ENCODE measurements at places on chromosomes 7 and 10. TPM values are rescaled to one million over a fixed set of nuclear protein-coding genes. Genes with fewer than 3 reads are reported as not detected.

CYP2C19 gene
- polyA plus RNA-seq: not detected

GPC2 gene
- polyA plus RNA-seq: 1.2 TPM

SLC16A9 gene
- polyA plus RNA-seq: 143 TPM

STARD3NL gene
- 17.6 TPM for polyA plus RNA-seq

GIMAP7 gene
- polyA plus RNA-seq: 39.3 TPM

ACSM6 gene
- polyA plus RNA-seq: not detected

CABCOCO1 gene
- 2.5 TPM for polyA plus RNA-seq

CSGALNACT2 gene
- 5.8 TPM for polyA plus RNA-seq

GCK gene
- 2.1 TPM for polyA plus RNA-seq

XRCC2 gene
- 0.40 TPM for polyA plus RNA-seq

RET gene
- polyA plus RNA-seq: 24.3 TPM

RADIL gene
- 2.8 TPM for polyA plus RNA-seq

DNA sequence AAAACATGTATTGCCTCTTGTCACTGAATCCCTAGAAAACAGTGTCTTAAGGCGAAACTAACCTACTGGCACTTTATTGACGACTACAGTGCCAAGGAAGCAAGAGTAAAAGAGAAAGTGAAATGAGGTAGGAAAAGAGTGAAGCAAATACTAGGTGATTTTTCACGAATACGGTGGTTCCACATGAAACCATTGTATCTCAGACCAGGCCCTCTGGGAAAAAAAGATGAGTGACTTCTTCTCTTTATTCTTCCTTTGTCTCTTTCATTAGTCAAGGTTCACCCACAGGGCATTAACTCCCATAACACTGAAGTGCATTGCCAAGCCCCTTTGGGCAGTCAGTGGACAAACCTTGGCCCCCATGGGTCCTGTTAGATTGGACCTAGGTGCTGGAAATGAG lies 16.2 kb upstream of the MACC1 start:
- H3K36me3 ChIP-seq: no peaks in the 10 kb centered on the region
- peaks cover 6% of the 10 kb centered on the region for H3K4me1 ChIP-seq
- no peak overlapping the region for H3K27ac ChIP-seq
- no peaks in the 10 kb centered on the region for H3K27me3 ChIP-seq
- no peak overlapping the region for H3K4me3 ChIP-seq
- no peak for DNase-seq

DNA sequence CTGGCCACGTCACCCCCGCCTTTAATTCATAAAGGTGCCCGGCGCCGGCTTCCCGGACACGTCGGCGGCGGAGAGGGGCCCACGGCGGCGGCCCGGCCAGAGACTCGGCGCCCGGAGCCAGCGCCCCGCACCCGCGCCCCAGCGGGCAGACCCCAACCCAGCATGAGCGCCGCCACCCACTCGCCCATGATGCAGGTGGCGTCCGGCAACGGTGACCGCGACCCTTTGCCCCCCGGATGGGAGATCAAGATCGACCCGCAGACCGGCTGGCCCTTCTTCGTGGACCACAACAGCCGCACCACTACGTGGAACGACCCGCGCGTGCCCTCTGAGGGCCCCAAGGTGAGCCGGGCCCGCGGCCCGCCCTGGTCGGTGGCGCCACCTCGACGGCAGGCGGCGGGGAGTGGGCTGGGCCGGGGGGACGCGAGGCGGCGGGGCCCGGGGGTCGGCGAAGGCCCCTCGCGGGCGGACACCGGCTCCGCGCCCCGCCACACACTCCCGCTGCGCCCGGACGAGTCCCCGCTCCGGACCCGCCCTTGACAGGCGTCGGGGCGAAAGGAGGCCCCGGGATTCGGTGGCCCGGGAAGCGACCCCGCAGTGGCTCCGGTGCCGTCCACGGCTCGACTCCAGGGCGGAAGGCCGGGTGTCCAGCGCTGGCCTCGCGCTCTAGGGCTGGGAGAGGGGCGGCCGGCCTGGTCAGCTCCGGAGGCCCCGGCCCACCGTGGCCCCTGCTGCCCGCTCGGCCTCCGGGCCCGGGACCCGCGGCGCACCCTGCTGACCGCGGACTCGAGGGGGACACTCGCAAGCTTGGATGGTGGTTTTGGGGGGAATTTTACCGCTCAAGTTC lies 557 bp downstream of the BAG3 start:
- peak overlapping the region; percentile 20 for H3K4me3 ChIP-seq
- DNase-seq: no peak
- no peaks in the 10 kb centered on the region for H3K36me3 ChIP-seq
- H3K27ac ChIP-seq: peak overlapping the region; percentile 91
- H3K4me1 ChIP-seq: peaks cover 14% of the 10 kb centered on the region
- no peaks in the 10 kb centered on the region for H3K27me3 ChIP-seq

DNA sequence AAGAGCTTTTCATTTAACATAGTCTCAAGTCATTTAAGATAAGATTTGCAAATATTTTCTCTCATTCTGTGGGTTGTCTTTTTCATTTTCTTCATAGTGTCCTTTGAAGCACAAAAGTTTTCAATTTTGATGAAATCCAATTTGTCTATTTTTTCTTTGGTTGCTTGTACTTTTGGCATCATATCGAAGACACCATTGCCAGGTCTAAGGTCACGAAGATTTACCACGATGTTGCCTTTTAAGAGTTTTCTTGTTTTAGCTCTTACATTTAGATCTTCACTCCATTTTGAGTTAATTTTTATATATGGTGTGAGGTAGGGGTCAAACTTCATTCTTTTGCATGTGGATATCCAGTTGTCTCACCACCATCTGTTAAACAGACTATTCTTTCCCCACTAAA lies 34.7 kb downstream of the TMEM270 start:
- no peak overlapping the region for H3K4me3 ChIP-seq
- H3K27ac ChIP-seq: no peak overlapping the region
- no peaks in the 10 kb centered on the region for H3K4me1 ChIP-seq
- no peak for DNase-seq

- no peak for DNase-seq
- no peaks in the 10 kb centered on the region for H3K36me3 ChIP-seq
- peaks cover 3% of the 10 kb centered on the region for H3K4me1 ChIP-seq
Measured at GRCh38 chr10:86385806-86386205, 19.2 kb upstream of the GRID1 start.

DNA sequence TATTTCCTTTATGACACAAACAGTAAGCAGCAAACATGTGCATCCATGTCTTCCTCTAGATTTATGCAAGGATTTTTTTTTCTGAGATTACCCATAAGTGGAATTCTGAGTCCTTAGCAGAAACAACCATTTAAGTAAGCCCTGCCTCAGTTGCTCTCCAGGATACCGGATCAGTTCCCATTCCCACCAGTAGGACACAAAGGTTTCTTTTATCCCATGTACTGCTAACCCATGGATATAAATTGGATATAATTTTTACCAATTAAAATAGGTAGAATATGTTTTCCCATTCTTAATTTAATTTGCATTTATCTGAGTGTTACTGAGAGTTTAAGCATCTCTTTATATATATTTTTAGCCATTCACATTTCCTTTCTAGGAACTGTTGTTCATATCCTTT lies 280.9 kb downstream of the FGFR2 start:
- H3K4me1 ChIP-seq: no peaks in the 10 kb centered on the region
- DNase-seq: no peak
- H3K27ac ChIP-seq: no peak overlapping the region
- H3K36me3 ChIP-seq: no peaks in the 10 kb centered on the region
- H3K4me3 ChIP-seq: no peak overlapping the region
- H3K27me3 ChIP-seq: no peaks in the 10 kb centered on the region

GRCh38 chr7:50416527-50417182 lies 33.5 kb downstream of the FIGNL1 start:
- no peak overlapping the region for H3K4me3 ChIP-seq
- no peak overlapping the region for H3K27ac ChIP-seq
- no peaks in the 10 kb centered on the region for H3K4me1 ChIP-seq
- H3K27me3 ChIP-seq: no peaks in the 10 kb centered on the region

GRCh38 chr7:66250711-66251110 lies 45.6 kb downstream of the TPST1 start:
- H3K4me1 ChIP-seq: peaks cover 4% of the 10 kb centered on the region
- no peak overlapping the region for H3K27ac ChIP-seq
- DNase-seq: no peak
- H3K4me3 ChIP-seq: no peak overlapping the region

DNA sequence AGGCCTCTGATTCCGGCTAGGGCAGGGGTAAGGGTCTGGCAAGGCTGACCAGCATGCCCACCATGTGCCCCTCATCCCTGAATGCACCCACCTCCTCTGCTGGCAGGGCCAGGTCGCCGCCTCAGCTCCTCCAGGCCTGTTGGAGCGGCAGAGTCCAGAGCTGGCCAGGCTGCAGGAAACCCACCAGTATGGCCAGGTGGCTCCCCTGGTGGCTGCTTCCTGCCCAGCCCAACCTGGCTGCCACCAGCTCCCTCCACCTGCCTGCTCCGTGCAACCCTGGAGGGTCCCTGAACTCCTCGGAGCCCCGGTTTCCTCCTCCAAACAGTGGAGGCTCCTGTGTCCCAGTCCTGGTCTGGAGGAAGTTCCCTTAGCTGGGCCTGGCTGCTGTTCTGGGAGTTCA lies 39.6 kb downstream of the MICALL2 start:
- no peaks in the 10 kb centered on the region for H3K4me1 ChIP-seq
- peaks cover 8% of the 10 kb centered on the region for H3K27me3 ChIP-seq
- no peak for DNase-seq
- H3K4me3 ChIP-seq: no peak overlapping the region
- H3K36me3 ChIP-seq: no peaks in the 10 kb centered on the region

- no peak for DNase-seq
- no peak overlapping the region for H3K27ac ChIP-seq
- no peaks in the 10 kb centered on the region for H3K36me3 ChIP-seq
- H3K27me3 ChIP-seq: no peaks in the 10 kb centered on the region
- H3K4me3 ChIP-seq: no peak overlapping the region
Measured at GRCh38 chr10:131043039-131043691, 268.4 kb downstream of the TCERG1L start.

DNA sequence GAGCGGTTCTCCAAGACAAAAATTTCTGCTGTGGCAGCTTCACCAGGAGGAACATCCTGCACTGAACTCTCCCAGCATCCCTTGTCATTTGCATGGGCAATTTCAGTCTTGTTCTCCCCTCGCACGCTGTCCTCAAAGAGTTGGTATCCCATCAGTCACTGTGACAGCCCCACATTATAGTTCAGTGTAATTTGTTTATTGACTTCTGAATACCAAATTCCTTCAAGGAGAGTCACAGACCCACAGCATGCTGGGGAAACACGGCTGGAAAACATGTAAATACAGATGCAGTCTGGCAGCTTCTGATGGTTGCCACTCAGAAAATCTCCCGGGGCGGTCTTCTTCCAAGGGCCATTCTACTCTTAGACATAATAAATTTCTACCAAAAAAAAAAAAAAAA lies 151.0 kb upstream of the NEBL start:
- H3K36me3 ChIP-seq: no peaks in the 10 kb centered on the region
- DNase-seq: no peak
- no peaks in the 10 kb centered on the region for H3K27me3 ChIP-seq
- H3K27ac ChIP-seq: no peak overlapping the region

DNA sequence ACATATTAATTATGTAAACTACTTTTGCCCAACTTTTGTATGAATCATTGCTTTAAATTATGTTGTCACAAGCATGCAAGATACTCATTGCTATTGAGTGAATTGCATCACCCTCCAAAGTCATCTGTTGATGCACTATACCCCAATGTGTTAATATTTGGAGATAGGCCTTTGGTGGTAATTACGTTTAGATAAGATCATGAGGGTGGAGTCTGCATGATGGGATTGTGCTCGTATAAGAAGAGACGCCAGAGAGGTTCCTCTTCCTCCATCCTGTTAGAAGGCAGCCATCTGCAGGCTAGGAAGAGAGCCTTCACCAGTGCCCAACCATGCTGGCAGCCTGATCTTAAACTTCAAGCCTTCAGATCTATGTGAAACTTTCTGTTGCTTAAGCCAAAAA lies 95.3 kb upstream of the MAGI2 start:
- no peaks in the 10 kb centered on the region for H3K36me3 ChIP-seq
- no peaks in the 10 kb centered on the region for H3K4me1 ChIP-seq
- no peak overlapping the region for H3K4me3 ChIP-seq
- DNase-seq: no peak
- H3K27ac ChIP-seq: no peak overlapping the region

- no peak for DNase-seq
- no peak overlapping the region for H3K27ac ChIP-seq
Measured at GRCh38 chr7:55185321-55185802, 166.5 kb downstream of the EGFR start.

GRCh38 chr7:138483531-138483930 lies 23.5 kb downstream of the TRIM24 start:
- no peaks in the 10 kb centered on the region for H3K36me3 ChIP-seq
- H3K27me3 ChIP-seq: no peaks in the 10 kb centered on the region
- no peak overlapping the region for H3K27ac ChIP-seq
- no peak overlapping the region for H3K4me3 ChIP-seq
- no peak for DNase-seq

- H3K27ac ChIP-seq: no peak overlapping the region
- no peaks in the 10 kb centered on the region for H3K27me3 ChIP-seq
- H3K36me3 ChIP-seq: no peaks in the 10 kb centered on the region
- DNase-seq: no peak
Measured at GRCh38 chr10:70843333-70843732, 27.6 kb downstream of the SGPL1 start.

DNA sequence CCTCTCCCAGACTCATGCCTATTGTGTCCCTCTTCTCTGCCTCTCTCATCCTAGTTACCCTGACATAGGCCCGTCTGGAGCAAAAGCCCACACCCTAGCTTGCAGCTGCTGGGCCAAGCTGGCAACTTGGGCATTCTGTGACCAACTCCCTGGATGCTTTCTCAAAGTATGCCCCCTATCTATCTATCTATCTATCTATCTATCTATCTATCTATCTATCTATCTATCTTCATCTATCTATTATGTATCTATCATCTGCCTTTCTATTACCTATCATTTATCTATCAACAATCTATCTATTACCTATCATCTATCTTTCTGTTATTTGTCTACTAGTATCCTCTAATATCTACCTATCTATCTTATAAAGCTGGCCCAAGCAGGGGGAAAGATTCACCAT lies 45.4 kb upstream of the COL13A1 start:
- no peak overlapping the region for H3K27ac ChIP-seq
- H3K36me3 ChIP-seq: no peaks in the 10 kb centered on the region
- DNase-seq: no peak
- no peaks in the 10 kb centered on the region for H3K27me3 ChIP-seq
- no peaks in the 10 kb centered on the region for H3K4me1 ChIP-seq

All from adrenal gland (tissue), 19 donors.